ENCODE measurements at places on chromosomes 1 and 21.

- DNase-seq, result no peak
Measured at GRCh38 chr1:1306661-1307260, 969 bp downstream of the ACAP3 start.

GRCh38 chr1:73953186-73953585, 244.8 kb downstream of the LRRIQ3 start:
- no peak for DNase-seq

DNA sequence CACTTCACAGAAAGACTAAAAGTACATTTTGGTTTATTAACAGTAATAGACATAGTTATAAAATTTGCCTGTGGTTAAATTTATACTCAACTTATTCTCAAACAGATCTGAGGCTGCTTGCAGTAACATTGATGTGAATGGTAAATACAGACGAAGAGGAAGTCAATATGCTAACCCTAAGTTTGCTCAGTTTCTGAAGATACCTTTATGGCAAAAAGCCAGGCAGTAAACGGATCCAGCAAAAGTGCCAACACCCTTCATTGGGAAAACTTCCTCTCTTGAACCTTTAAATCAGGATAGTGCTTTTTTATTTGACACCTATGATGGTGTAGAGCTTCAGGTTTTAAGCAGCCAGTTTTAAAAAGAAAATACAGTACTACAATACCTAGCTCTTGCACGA, 16.6 kb upstream of the CCDC181 start:
- no peak for DNase-seq

- DNase-seq, result no peak
Measured at GRCh38 chr1:34975771-34976170, 9.4 kb downstream of the TMEM35B start.

- no peak for DNase-seq
Measured at GRCh38 chr1:48532976-48533375, 61.0 kb upstream of the SPATA6 start.

- DNase-seq, result no peak
Measured at GRCh38 chr1:30877205-30877912, 31.2 kb downstream of the SDC3 start.

DNA sequence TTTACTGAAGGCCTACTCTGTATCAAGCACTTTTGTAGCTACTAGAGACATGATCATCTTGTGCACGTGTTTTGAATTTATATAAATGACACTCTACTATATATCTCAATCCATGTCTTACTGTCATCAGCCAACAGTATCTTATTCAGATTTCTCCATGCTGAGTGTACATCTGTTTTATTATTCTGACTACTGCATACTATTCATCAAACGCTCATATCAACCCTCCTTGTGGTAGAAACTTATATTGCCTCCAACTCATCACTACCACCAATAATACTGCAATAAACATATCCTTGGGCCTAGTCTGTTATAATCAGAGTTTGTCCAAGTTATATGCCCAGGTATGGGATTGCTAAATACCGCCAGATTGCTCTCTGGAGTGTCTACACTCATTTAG, 81.6 kb upstream of the IRF2BP2 start:
- DNase-seq, result no peak

DNA sequence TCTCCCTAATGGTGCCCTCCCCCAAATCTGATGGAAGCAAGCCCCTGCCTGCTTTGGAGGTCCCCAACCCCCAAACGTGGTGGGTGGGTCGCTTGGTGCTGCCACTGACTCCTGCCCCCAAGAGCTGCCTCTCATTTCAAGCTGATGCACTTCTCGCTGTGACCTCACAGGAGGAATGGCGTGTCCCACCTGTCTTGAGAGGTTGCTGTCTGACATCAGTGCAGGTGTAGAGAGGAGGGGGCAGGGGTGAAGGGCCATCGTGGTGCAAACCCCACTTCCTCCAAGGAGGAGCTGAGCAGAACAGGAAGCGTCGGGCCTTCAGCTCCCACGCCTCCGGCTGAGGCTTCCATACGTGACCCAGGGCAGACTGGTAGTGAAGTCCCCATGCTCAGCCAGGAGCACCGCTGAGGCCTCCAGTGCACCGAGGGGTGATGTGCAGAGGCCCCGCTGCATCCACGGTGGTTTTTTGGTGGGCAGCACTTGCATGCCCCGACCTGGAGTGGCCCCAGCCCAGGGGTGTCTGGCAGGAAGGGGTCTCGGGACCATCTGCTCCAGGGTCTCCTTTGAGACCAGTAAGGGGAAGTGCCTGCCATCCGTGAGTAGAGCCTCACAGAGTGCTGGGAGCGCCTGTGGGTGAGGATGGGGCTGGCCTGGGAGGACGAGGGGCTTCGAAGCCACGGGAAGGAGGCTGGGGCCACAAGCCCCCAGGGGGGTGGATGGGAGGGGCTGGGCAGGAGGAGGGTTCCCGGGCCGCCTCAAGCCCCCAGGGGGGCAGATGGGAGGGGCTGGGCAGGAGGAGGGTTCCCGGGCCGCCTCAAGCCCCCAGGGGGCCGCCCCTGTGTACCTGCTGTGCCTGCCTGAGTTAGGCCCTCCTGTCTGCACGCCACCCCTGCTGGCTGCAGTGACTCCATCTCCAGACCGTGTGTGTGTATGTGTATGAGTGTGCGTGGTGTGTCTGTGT, 39.8 kb downstream of the WDR4 start:
- DNase-seq, result no peak

GRCh38 chr1:212286556-212287131, 1.4 kb downstream of the PPP2R5A start:
- no peak for DNase-seq

DNA sequence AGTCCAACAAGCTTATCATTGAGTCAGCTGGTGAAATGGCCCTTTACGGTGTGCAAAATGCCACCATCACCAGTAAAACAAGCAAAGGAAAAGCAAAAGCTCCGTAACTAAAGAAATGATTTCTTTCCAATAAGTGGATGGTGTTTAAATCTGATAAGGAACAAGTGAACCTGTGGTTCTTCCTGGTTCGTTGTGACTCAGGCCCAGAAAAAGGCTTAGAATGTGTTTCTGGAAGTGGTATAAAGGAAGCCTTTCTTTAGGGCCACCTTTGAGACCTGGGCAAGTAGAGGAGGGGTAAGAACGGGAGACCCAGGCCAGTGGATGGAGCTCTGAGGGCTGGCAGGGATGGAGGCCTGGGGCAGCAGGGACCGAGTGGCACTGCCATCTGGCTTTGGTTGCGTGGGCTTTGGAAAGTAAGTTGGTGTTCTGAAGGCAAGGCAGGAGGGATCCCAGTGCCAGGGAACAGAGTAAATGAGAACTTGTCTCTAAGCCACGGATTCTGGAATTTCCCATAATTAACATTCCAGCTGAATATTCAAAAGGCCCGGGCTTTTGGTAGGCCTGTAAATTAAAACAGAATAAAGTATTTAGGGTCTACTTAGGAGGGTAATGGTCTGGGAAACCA, 87.9 kb upstream of the LMO4 start:
- no peak for DNase-seq

- no peak for DNase-seq
Measured at GRCh38 chr1:159830722-159831121, 4.0 kb downstream of the SLAMF8 start.

GRCh38 chr1:150259217-150259616, 1.6 kb downstream of the CA14 start:
- DNase-seq, result no peak

GRCh38 chr1:171566467-171566866, 55.6 kb upstream of the MYOCOS start:
- no peak for DNase-seq

- DNase-seq, result no peak
Measured at GRCh38 chr1:238119060-238119459, 228.3 kb upstream of the ZP4 start.

- no peak for DNase-seq
Measured at GRCh38 chr1:9618909-9619679, 30.4 kb downstream of the TMEM201 start.

GRCh38 chr1:61441723-61442262, 283.1 kb downstream of the TM2D1 start:
- DNase-seq, result no peak

- DNase-seq, result no peak
Measured at GRCh38 chr1:22808186-22808675, 97.6 kb downstream of the EPHB2 start.

- no peak for DNase-seq
Measured at GRCh38 chr1:173255214-173255813, 48.2 kb upstream of the TNFSF4 start.

DNA sequence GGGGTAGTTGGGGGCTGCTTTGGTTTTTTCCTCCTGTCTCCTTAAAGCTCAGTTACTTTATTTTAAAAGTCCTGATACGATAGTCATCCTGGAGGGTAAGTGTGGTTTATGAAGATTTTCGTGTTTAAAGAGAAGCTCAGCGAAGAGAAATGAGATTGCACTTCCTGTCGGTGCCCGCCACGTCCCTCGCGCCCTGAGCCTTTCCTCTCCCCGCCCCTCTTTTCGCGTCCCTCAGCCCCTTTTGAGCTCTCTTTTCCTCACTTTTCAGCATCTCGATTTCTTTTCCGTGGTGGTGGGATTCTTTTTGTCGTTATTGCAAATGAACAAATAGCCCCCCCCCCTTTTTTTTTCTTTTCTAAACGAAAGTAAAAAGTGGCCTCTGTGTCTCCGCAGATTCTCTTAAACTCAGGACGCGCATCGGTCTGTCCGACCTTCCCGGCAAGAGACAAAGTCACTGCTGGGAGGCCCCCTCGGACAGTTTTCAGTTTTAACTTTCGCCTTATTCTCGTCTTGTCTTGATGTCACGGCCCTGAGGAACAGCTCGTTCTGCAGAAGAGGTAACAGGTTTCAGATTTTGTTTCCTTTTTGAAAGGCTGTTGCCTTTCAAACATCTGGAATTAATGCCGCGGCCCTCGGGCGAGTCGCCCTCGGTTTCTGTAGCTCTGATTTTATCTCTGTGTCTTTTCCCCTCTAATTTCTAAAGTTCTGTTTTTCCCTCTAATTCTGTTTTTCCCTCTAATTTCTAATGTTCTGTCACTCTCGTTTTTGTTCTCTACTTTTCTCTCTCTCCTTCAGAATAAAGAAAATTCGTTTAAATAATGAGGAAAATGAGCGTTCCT, 1.0 kb upstream of the DMRTA2 start:
- no peak for DNase-seq

GRCh38 chr1:7587773-7588456, 183.2 kb upstream of the VAMP3 start:
- no peak for DNase-seq

GRCh38 chr1:119902775-119903442, 6.6 kb upstream of the ADAM30 start:
- no peak for DNase-seq

GRCh38 chr1:206145771-206146290, 28.6 kb upstream of the AVPR1B start:
- DNase-seq, result no peak

- DNase-seq, result no peak
Measured at GRCh38 chr1:16119504-16119903, 36.4 kb downstream of the EPHA2 start.

GRCh38 chr1:94862718-94863117, 42.6 kb downstream of the SLC44A3 start:
- no peak for DNase-seq

- DNase-seq, result no peak
Measured at GRCh38 chr1:228922722-228923376, 187.6 kb downstream of the RHOU start.

- no peak for DNase-seq
Measured at GRCh38 chr1:40438391-40439015, 11.8 kb upstream of the ZFP69B start.

DNA sequence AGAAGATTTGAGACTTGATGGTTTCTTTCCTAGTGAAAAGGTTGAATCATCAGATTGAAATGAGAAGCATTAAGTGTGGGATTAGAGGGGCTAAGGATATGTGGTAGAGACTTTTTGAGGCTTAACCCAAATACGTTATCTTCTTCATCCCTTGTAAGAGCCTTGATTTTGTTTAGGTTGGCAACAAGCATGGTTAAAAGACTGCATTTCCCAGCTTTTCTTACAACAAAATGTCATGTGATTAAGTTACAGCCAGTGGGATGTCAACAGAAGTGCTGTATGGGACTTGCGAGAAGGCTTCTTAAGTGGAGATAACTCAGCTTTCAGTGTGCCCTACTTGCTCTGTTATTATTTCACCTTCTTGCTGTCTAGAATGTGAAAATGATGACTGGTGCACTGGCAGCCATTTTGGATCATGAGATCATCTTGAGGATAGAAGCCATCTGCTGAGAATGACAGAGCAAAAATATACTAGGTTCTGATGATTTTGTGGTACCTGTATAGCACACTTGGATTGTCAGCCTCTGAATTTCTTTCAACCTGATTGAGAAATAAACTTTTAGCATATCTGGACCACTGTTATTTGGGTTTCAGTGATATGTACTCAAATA, 41.3 kb upstream of the GNG12 start:
- DNase-seq, result no peak

DNA sequence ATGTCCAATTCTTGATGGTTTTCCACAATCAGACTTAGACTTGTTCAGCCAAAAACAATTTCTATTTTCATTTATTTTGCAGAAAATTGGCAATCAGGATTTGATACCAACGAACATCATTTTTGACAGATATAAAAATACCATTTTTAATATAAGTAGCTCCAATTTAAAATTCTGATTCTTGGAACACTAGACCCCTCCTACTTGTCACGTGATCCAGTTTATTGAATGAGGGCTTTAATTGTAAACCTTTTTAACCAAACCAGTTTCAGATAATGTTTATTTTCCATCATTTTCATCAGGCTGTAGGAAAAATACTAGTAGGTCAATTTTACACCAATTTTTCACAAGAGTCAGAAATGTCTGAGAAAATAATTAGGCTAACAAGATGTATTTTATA, 607.2 kb upstream of the RGS18 start:
- no peak for DNase-seq

GRCh38 chr1:83922431-83922830, 76.5 kb downstream of the TTLL7 start:
- DNase-seq, result no peak

DNA sequence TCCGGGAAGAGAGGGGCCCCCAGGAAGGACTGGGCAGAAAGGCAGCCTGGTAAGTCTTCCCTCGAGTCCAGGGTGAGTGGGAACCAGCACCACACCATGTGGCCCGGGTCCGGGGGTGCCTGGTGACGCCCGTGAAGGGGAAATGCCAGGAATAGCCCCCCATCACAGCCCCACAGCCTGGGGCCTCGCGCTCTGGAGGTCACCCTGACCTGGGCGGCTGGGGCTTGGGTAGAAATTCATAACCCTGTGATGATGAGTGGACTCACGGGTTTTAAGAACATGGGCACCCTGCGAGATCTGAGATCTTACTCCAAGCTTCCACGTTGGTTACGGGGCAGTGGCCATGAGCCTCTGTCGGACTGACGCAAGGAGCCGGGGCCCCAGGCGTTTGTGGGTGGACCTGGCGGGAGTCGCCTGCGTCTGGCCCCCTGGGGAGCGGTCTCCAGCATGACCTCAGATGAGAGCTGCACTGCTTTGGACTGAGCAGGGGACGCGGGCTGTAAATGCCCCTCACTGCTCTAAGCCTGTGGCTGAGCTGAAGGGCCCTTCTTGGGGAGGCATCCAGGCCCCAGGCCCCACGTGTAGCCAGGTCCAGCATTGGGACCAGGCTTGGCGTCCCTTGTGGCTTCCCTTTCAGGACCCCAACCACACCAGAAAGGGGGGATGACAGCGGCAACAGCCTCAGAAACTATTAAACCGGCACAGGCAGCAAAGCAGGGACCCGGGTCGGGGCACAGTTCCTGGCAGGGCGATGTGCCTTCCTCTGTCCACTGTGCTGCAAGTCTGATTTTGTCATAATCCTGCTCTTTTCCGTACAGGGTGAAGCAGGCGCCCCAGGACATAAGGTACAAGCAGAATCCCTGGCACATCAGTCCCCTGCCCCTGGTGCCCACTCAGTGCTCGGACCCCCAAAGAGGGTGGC, 60.0 kb downstream of the SLC19A1 start:
- no peak for DNase-seq

All from activated CD4-positive, alpha-beta T cell treated with anti-CD3 and anti-CD28 coated beads for 24 hours (primary cell).